ENCODE measurements at places on chromosomes 3 and 15.

DNA sequence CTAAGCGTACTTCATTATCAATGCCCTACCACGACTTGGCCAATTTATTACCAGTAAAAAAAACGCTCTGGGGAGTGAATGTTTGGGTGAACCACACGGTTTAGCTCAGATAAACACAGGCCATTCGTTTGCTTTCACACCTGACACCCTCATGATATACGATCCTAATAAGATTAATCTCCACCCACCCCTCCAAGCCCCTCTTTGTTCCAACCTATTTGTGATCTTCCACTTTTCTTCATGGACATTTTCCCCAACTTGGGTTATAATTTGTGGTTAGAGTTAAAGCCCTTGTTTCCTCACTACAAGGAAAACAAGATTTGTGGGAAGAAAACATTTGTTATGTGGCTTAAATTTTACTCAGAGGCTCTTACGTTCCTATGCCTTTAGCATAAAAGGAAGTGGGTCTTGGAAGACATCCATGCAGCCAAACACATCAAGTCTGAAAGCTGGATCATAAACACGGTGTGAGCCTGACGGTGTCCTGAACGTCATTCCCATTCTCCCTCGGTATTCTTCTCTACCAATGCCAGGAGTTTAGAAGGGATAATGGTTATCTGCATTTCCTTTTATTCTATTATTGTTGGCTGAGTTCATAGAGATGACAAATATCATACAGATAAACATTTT, 518.9 kb downstream of the NR2F2 start:
- DNase-seq = no peak

GRCh38 chr3:32719335-32719734, 34.3 kb downstream of the CNOT10 start:
- no peak for DNase-seq

DNA sequence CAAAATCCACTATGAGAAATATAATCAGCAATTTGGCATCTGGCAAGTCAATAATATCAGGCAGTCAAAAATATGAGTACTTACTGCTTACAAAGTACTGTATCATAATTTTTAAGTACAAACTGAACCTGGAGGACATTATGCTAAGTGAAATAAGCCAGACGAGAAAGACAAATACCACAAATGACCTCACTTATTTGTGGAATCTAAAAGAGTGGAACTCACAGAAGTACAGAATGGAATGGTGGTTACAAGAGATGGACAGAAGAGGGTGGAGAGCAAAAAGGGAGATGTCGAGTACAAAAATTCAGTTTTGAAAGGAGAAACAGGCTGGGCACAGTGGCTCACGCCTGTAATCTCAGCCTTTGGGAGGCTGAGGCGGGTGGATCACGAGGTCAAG, 12.4 kb downstream of the PCYT1A start:
- DNase-seq = no peak

- DNase-seq = no peak
Observed at GRCh38 chr3:175227126-175227525, 368.0 kb downstream of the NAALADL2 start.

GRCh38 chr3:64470436-64470835, 217.4 kb downstream of the ADAMTS9 start:
- DNase-seq = no peak

DNA sequence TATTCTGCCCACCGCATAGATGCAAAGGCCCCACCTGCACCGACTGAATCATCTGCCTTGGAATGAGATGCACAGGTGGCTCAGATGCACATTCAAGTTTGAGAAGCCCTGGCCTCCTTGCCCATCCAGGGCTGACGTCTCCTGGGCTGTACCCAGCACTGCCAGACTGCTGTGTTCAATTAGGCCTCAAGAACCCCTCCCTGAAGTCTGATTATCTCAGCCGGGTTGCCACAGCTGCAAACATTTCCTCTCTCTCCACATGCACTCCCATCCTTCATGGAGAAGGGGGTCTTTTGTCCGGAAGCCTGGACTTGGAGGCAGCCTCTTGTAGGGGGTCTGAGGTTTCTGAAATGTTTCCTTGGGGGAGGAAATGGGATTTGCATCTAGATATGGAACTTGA, 459.4 kb upstream of the PROK2 start:
- DNase-seq = no peak

DNA sequence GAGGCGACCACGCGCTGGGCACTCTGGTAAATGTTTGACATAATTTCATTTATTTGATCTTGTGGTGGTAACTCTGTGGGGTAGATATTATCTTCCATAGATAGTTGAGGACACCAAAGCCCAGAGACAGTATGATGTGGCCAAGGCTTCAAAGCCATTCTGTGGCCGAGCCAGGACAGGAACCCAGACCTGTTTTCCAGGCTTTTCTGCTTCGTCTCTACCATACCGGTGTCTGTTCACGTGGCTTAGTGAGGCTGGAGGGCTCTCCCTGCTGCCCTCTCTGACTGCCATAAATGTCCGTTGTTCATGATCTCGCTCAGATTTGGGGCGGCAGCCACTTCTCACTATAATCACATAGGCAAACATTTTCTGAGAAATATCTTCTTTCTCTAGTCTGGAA, 134.7 kb downstream of the PEX5L start:
- no peak for DNase-seq

- DNase-seq = no peak
Observed at GRCh38 chr15:74343127-74343796, 24.2 kb downstream of the CYP11A1 start.

All from stimulated activated CD8-positive, alpha-beta memory T cell treated with anti-CD3 and anti-CD28 coated beads, Interleukin-15, amount 100 ng/mL, for 48 hours (primary cell).